ENCODE measurements at places on chromosomes 7 and 10.

DNA sequence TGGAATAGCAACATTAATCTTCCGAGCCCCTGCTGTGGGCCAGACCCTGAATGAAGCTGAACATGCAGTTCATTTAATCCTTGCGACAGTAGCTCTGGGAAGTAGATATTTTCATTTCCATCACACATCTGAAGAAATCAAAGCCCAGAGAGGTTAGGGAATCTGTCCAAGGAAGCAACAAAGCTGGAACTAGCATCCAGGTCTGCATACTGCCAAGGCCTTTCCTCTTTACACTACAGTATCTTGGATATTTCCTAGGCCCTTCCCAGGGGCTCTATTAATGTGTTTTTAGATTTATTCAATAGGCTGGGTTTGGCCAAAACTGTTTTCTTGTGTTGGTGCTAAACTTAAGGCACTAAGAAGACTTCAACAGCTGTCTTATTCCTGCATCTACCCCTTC lies 48.1 kb downstream of the FAM13C start:
- DNase-seq: no peak

DNA sequence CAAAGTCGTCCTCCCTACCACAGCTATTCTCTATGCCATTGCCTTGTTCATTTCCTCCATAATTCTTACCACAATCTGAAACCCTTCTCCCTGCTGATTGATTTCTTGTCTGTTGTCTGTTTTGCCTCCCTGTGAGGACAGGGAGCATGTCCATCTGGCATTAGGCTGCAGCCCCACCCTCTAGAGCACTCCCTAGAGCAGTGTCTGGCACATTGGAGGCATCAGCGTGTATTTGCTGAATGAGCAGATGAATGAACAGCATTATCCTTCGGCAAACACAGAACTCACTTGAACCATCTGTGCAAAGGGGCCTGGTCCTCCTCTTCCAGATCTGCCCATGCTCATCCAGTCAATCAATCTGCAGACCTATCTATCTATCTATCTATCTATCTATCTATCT lies 5.1 kb upstream of the DMBT1 start:
- DNase-seq: no peak

DNA sequence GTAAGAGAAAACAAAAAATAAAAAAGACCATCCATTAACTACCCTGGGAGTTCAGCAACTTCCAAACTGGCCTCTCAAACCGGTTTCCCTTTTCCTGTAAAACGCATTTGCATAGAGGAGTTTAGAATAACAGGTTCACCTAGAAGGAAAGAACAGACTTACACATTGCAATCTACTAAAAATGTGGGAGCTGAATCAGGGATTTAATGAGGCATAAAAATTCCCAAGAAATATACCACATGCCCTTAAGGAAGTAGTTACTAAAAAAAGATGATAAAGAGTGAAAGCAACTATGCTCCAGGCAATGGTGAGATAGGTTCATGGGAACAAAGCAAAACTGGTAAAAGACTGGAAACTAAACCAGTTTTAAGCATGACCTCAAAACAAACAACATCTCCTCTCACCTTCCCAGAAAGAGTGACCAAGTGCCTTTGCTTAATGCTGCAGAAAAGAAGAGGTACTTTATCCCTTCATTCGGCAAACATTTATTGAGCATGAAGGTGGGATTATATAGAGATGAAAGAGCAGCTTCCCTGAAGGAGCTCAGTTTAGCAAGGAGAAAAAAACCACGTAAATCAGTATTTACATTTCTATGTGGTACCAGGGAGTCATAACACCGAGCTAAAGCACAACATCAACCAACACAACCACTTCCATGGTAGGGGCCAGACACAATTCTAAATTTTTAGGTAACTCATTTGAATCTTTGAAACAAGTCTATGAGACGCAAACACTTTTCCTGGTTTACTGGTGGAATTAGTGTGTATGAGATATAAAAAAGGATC lies 152.8 kb downstream of the SGMS1 start:
- DNase-seq: no peak

- no peak for DNase-seq
Measured at GRCh38 chr10:109898666-109899355, 24.5 kb downstream of the XPNPEP1 start.

DNA sequence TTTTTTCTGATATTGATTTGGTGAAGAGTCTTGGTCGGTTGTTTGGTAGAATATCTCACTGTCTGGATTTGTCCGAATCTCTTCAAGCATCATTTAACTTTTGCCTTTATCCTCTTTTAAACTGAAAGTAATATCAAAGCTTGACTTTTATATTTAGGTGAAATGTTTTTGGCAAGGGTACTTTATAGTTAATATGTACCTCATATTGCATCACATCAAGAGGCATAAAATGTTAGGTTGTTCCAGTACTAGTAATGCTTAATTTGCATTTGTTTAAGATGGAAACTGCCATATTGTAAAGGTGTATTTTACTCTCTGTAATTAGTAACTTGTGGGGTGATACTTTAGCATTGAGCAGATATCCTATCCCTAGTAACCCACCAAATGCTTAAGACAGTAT lies 17.1 kb upstream of the DDX21 start:
- no peak for DNase-seq

GRCh38 chr10:84542522-84543490 lies 214.4 kb downstream of the CCSER2 start:
- no peak for DNase-seq

Data from GM10248 (cell line).